Panc1 (cell line): ENCODE measurements at places on chromosomes 16 and 17.
A peak's percentile ranks its signal among the peaks of the same experiment; 100 is the strongest.

- DNase-seq: no peak
- peak overlapping the region; percentile 76 for H3K27ac ChIP-seq
- peaks cover 4% of the 10 kb centered on the region; the same call in 1 of the 2 replicates for H3K4me1 ChIP-seq
- peaks cover 4% of the 10 kb centered on the region; the same call in 1 of the 2 replicates for H3K36me3 ChIP-seq
- peak overlapping the region; percentile 90 for H3K4me3 ChIP-seq
These were observed 498 bp downstream of the SMYD4 start for GRCh38 chr17:1829216-1829591.

DNA sequence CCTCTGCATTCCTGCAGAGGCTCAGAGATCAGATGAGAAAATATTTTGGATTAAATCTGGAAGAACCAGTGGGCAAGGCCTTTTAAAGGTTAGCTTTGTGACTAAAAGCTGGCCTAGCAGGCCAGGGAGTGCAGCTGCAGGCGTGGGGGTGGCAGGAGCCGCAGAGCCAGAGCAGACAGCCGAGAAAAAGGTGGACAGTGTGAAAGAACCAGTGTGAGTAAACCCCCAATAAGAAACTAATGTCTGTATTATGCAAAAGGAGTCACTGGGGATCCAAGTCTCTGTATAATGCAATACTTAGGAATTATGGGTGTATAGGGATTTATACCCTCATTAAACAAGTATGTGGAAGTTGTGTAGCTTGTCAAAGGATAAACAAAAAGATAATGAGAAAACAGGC is 21.4 kb upstream of the SPACA3 start:
- no peaks in the 10 kb centered on the region for H3K4me1 ChIP-seq
- no peak for DNase-seq
- H3K4me3 ChIP-seq: no peak overlapping the region
- H3K36me3 ChIP-seq: no peaks in the 10 kb centered on the region
- no peaks in the 10 kb centered on the region for H3K27me3 ChIP-seq
- H3K27ac ChIP-seq: no peak overlapping the region

DNA sequence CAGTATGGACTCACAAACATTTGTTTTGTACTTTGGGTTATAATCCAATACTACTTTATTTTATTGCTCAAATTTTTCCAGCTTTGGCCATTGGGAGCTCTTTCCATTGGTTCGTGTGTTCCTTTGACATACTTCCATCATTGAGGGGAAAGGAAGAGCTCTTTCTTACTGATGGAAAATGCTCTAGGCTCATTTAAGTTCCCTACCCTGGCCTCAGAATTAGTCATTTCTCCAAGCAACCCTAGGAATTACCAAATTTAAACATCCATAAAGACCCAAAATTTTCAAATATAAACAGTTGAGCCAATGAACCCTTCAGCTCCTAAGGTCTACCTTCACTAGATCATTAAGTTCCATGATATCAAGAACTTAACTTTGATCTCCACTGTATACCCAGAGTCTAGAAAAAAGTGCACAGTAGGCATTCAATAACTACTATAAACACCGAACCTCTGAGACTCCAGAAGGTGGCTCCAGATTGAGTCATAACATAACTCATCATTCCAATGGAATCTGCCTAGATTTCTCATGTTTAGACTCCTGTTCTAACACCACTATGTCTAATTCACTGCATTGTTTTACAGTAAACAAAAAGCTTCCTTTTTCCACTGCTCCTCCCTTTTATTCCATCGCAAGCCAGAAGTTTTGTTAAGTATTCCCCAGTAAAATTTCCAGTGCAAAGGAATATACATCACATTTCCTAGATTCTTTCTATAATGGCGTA is 39.0 kb downstream of the SMURF2 start:
- H3K27ac ChIP-seq: no peak overlapping the region
- H3K27me3 ChIP-seq: no peaks in the 10 kb centered on the region
- H3K36me3 ChIP-seq: no peaks in the 10 kb centered on the region

GRCh38 chr16:79195938-79196337 is 404.6 kb downstream of the MAF start:
- DNase-seq: no peak
- no peaks in the 10 kb centered on the region for H3K4me1 ChIP-seq
- no peaks in the 10 kb centered on the region for H3K36me3 ChIP-seq
- no peaks in the 10 kb centered on the region for H3K27me3 ChIP-seq

GRCh38 chr16:50627419-50627818 is 53.7 kb downstream of the SNX20 start:
- H3K4me1 ChIP-seq: no peaks in the 10 kb centered on the region
- no peak overlapping the region for H3K27ac ChIP-seq
- H3K4me3 ChIP-seq: no peak overlapping the region
- H3K27me3 ChIP-seq: no peaks in the 10 kb centered on the region
- no peak for DNase-seq
- H3K36me3 ChIP-seq: no peaks in the 10 kb centered on the region

- no peaks in the 10 kb centered on the region for H3K27me3 ChIP-seq
- no peak overlapping the region for H3K4me3 ChIP-seq
- no peak overlapping the region for H3K27ac ChIP-seq
- no peaks in the 10 kb centered on the region for H3K36me3 ChIP-seq
- DNase-seq: no peak
These were observed 101.1 kb downstream of the SMG6 start for GRCh38 chr17:2202302-2202995.

GRCh38 chr17:77266213-77266612 is 125.4 kb downstream of the SEC14L1 start:
- no peaks in the 10 kb centered on the region for H3K27me3 ChIP-seq
- H3K4me3 ChIP-seq: no peak overlapping the region
- DNase-seq: no peak
- H3K4me1 ChIP-seq: peaks cover 15% of the 10 kb centered on the region
- 0 out of 2 replicates have a peak overlapping the region, but pooled peaks have one; percentile 24 for H3K27ac ChIP-seq
- no peaks in the 10 kb centered on the region for H3K36me3 ChIP-seq

GRCh38 chr17:8629371-8630226 is 926 bp downstream of the MYH10 start:
- no peaks in the 10 kb centered on the region; the same call in 1 of the 2 replicates for H3K4me1 ChIP-seq
- H3K27me3 ChIP-seq: no peaks in the 10 kb centered on the region
- H3K4me3 ChIP-seq: peak overlapping the region; percentile 66
- H3K27ac ChIP-seq: peak overlapping the region; percentile 68; the same call in 1 of the 2 replicates

DNA sequence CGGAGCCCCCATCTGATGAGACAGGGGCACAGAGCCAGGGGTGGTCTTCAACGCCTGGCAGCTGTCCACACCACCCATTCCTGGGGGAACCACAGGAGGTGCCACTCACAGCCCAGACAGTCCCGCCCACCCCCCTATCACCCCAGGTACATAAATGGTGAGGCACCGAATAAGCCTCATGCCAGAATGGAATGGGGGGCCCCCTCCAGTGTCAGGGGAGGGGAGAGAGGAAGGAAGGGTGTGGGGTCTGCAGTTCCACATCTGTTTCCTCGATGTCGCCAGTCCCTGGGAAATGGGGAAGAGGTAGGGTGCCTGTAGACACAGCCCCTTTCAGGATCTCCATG is 1.7 kb downstream of the TMC6 start:
- peaks cover 2% of the 10 kb centered on the region; the same call in 1 of the 2 replicates for H3K36me3 ChIP-seq
- H3K27me3 ChIP-seq: no peaks in the 10 kb centered on the region
- peak overlapping the region; percentile 76; the same call in 1 of the 2 replicates for H3K27ac ChIP-seq
- peaks cover 41% of the 10 kb centered on the region for H3K4me1 ChIP-seq
- no peak for DNase-seq

GRCh38 chr16:79601931-79602627 is 1.5 kb upstream of the MAF start:
- no peaks in the 10 kb centered on the region for H3K36me3 ChIP-seq
- peaks cover 4% of the 10 kb centered on the region; the same call in 1 of the 2 replicates for H3K4me1 ChIP-seq
- DNase-seq: peak; percentile 30

DNA sequence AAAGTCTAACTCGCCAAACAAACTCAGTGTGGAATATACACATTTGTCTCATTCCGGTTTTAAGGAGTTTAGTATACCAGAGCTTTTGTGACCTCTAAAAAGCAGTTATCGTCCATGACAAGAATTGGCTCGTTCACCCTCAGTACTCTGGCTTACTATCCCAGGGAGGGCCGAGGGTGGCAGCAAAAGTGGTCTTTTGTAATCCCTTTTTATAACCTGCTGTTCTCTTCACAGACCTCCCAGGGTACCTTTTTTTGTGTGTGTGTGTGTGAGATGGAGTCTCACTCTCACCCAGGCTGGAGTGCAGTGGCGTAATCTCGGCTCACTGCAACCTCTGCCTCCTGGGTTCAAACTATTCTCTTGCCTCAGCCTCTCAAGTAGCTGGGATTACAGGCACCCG is 8.9 kb downstream of the NMT1 start:
- no peak overlapping the region for H3K27ac ChIP-seq
- no peaks in the 10 kb centered on the region for H3K4me1 ChIP-seq

DNA sequence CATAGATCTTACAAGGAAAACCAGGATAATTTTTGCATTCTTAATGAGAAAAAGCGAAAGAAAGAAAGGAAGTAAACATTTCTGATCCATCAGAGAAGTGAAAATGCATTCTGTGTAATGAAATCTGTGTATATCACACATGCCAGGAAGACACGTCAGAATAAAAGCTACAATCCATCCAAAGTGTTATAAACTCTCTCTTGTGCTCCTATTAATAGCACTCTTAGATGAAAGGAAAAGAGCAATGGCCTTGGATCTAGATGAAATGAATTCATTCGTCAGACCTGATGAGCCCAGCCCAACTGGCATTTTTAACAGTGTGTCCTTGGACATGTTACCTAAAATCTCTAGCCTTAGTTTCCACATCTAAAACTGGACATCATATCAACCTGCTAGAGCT is 885.5 kb downstream of the CDH11 start:
- H3K36me3 ChIP-seq: no peaks in the 10 kb centered on the region
- H3K27me3 ChIP-seq: no peaks in the 10 kb centered on the region
- no peaks in the 10 kb centered on the region for H3K4me1 ChIP-seq
- no peak for DNase-seq
- no peak overlapping the region for H3K4me3 ChIP-seq
- H3K27ac ChIP-seq: no peak overlapping the region

DNA sequence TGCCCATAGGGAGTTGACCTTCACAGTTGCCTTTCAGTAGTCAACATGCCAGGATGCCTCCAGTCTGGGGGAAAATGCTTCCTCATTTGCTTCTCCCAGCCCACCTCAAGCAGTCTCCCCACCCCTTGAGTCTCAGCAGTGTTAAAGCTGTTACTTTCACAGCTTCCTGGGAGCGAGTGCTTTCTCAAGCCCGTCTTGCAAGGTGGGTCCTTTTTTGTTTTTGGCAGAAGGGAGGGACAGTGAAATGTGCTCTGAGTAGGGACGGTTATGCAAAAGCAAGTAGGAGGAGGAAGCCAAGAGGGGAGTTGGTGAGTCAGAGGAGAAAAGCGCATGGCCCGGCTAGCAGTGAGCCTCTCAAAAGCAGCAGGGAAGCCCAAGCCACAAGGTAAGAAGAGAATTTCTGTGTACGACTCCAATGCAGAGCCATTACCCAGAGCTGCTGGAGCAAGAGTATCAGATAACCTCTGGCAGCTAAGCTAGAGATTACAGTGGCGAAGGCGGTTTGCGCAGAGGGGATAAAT is at the start of gene CHST4:
Gene CHST4 (plus strand): TSS at position 316 of the 521 bp plus-strand sequence. CDS start 10,252 bp downstream, outside the sequence.
- H3K36me3 ChIP-seq: no peaks in the 10 kb centered on the region
- H3K4me3 ChIP-seq: 0 out of 2 replicates have a peak within 1 kb of the TSS, but pooled peaks have one; percentile 4
- H3K27me3 ChIP-seq: no peaks in the 10 kb centered on the region
- peaks cover 12% of the 10 kb centered on the region for H3K4me1 ChIP-seq

DNA sequence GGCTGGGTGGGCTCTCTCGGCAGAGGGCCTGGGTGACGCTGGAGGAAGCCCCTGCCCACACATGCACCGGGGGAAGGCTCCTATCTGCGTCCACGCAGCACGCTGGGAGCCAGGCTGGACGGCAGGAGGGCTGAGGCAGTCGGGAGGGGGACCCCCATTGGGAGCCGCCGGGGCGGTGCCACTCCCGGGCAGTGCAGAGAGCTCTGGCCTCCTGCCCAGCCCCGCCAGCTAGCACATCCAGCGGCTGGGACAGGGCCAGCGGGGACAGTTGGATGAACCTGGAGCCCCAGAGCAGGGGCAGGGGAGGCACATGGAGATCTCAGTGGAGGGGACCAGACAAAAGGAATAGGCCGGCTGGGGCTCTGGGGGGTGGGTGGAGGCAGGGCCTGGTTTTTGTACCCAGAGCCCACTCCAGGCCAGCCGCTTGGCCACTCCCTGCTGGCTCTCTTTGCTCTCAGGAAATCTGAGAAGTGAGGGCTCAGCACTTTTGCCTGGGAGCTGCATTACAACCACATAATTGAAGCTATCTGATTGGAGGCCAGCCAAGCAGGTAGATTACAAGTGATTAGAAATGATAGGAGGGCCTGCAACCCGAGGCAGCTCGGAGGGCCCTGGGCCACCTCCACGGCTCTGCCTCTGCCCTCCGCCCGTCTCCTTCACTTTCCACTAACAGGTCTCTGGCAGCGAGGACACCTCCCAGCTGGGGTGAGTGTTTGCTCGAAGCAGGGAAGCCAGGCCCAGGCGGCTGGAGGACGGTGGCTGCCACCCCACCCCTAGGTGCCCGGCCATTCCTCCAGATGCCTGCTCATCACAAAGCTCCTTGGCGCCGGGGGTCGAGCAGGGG is 40.1 kb downstream of the ENGASE start:
- no peaks in the 10 kb centered on the region for H3K36me3 ChIP-seq
- no peaks in the 10 kb centered on the region for H3K4me1 ChIP-seq
- H3K27ac ChIP-seq: no peak overlapping the region
- peaks cover 5% of the 10 kb centered on the region for H3K27me3 ChIP-seq

DNA sequence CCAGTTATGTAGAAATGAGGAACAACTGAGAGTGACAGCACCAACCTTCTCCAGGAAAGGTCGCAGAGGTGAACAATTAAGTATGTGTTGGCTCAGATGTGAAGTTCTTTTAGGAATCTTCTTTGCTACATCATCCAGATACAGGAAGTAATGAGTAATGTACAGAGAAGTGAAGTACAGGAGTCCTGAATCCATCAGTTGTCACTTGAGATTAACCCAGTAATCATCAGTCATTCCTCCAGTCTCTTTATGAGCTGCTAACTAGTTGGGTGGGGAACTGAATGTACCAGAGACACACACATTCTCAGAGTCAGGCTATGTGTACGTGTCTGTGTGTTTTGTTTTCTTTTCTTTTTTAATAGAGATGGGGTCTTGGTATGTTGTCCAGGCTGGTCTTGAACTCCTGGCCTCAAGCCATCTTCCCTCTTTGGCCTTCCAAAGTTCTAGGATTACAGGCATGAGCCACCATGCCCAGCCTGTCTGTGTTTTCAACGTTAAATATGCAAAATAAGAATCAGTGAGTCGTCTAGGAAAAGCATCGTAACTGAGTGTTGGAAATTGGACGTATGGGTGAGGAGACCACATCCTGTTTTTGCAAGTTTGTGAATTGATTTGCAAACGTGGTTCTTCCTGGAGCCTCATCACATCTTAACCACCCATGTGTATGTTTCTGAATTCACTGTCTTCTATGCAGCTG is 19.9 kb downstream of the ZNF200 start:
- H3K27me3 ChIP-seq: no peaks in the 10 kb centered on the region
- no peak overlapping the region for H3K4me3 ChIP-seq
- no peak overlapping the region for H3K27ac ChIP-seq
- H3K4me1 ChIP-seq: no peaks in the 10 kb centered on the region
- H3K36me3 ChIP-seq: no peaks in the 10 kb centered on the region

- no peak overlapping the region for H3K4me3 ChIP-seq
- H3K36me3 ChIP-seq: 0 out of 2 replicates have a peak, but pooled peaks cover 5% of the 10 kb centered on the region
- DNase-seq: no peak
- H3K27ac ChIP-seq: no peak overlapping the region
These were observed 21.1 kb upstream of the JPT2 start for GRCh38 chr16:1656808-1657617.
